ENCODE measurements at places on chromosomes 3 and 15.

- DNase-seq = no peak
Measured at GRCh38 chr3:152718810-152719209, 116.1 kb upstream of the P2RY1 start.

DNA sequence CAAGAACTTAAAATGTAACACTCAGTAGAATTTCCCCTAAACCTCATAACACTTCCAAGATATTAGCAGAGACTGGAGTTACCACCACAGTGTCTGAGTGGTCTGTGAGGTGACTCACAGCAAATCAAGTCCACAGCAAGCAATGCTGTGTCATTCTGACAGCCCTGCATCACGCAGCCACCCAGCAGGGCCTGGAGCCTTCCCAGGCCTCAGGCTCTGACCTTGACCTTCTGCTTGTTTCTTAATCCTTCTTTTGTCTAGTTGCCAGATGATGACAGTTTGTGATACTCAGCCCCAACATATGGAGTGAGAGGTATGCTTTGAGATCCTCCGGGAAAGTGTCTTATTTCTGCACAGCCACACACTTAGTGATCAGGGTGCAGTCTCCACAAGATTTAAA lies 82.5 kb downstream of the TOP2B start:
- no peak for DNase-seq

DNA sequence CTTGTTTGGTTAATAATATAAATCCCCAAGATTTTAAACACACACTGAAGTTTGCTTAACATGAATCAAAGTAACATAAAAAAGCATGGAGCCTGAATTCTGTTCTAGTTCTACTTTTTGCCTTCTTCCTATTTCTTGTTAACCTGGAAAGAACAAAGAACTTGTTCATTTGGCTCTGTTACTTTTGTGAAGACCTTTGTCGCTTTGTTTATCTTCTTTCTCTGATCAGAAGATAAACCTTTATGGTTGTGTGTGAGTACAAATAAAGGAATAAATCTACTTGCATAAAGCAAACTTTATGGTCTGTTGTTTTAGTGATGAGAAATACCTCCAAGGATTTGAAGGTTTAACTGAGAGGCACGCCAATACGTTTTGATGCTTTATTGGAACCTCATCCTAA lies 210.1 kb upstream of the SATB1 start:
- DNase-seq = no peak

GRCh38 chr15:91790836-91791235 lies 62.7 kb upstream of the SLCO3A1 start:
- peak; percentile 79 for DNase-seq

DNA sequence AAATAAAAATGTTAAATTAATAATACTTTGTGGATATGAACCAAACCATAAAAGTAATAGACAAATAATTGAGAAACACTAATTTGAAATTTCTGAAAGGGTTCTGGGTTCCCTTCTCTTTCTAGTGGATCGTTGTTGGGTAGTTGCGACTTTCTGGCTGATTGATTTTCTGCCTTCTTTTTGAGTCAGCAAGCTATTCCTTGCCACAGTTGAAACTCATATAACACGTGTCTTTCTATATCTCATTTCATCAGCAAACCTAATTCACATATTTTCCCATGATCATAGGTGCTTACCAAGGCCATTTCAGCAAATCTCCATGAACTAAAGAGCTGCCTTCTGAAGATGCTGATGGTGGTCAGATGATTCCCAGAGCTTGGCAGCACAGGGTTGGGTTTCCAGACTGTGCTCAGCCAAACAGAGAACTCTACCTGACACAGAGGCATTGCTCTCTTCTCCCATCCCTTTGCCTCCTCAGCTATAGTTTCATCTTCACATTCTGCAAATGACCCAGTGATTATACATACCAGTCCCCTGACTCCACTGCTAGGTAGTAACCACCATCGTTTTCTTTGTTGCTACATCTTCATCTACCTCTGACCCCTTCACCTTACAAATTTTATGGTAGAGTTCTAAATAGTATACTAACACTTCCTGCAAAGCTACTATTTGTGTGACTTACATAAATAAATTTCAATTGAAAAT lies 383.9 kb upstream of the DPH6 start:
- no peak for DNase-seq

DNA sequence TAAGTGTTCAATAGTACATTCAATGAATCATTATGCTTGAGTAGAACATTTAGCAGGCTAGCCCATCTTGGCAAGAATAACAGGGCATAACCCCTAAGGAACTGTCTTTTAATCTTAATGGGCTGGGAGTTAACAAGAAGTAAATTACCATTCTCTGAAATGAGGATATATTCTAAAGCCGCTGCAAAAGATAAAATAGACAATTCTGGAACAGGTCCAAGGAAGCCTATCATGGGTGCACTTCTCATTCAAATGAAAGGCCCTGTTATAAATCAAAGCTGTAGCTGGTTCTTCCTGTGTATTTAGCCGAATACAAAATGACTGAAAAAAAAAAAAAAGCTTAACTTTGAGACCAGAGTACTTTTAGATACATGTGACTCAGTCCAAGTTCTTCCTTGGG lies 15.6 kb downstream of the MTHFS start:
- DNase-seq = no peak

DNA sequence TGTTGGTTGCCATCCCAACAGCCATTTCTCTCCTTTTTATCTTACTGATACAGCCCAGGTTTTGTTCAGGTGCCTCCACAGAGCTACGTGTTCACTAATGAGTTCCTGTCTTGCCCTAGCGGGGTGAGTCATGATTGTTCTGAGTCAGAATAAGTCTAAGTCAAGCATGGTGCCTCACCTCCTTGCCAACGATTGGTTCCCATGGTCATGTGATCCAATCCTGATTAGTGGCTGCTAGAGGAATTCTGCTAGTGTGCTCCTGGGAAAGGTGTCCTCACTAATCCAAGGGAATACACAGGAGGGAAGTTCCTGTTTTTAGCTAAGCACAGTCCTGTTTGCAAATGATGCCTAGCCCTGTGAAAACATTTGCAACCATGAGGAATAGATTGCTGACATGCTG lies 99.8 kb downstream of the NSUN3 start:
- DNase-seq = peak; percentile 93

- no peak for DNase-seq
Measured at GRCh38 chr3:40915346-40915865, 283.9 kb upstream of the CTNNB1 start.

GRCh38 chr15:63911160-63911559 lies 77.4 kb upstream of the HERC1 start:
- no peak for DNase-seq

DNA sequence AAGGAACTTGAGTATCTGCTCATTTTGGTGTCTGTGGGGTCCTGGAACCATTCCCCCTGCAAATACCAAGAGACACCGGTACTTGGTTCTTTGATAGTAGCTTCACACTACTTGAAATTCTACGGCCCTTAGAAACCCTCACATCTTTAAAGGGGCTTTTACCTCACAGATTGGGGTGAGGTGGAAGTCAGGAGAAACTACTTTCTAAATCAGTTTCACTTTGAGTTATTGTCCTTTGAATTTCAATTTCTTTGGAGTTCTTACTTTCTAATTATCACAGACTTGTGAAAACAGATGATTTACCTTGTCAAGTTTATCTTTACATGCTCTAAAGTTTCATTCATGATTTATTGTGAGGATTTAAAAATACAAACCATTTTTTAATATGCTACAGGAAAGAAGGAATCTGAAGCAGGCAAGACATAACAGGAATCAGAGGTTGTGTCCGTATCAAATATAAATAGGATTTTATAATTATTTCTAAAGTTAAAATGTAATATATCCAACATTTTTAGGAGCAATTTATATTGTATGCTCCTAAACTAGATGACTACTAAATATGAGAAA lies 98.9 kb downstream of the NEDD4 start:
- no peak for DNase-seq

DNA sequence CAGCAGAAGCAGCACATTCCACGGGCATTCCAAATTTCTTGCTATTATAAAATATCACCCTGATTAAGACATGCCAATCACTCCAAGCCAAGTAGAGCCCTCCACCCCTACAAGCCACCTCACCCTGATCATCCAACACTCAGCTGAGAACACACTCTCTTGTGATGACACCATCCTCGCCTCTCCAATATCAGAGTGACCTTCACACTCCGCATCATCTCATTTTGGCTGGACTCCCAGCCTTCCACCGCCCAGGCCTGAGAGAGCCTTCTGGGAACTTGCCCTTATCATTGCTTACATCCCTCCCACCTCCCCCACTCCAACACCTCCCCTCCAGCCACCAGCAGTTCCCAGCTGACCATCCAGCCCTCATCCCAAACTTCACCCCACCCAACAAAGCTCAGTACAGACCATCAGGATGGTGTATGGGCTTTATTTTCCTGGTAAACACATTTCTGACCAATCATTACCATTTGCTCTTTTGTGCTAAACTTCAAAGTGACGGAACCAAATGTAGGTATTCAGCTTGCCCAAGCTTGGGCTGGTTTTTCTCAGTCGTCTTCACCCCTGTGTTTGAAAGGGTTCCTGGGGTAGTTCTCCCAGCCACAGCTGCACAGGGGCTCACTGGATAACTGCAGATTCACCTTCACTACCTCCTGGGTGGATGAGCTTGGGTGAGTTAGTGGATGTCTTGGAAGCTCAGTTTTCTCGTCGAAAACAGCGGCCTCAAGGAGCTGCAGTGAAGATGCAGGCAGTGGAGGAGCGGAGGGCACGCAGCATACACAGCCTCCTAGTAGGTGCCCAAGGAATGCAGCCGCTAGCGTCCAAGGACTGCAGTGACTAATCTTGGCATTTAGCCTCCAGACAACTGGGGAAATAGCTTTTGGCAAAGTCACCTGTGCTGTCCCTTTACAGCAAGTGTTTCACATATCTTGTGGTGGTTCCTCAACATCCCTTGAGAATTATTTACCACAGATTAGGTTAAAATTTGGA lies 115.1 kb downstream of the LIPC start:
- DNase-seq = no peak

- DNase-seq = no peak
Measured at GRCh38 chr3:123508178-123508577, 59.3 kb upstream of the ADCY5 start.

GRCh38 chr3:197297002-197297401 lies 1.4 kb downstream of the DLG1 start:
- DNase-seq = no peak

- DNase-seq = no peak
Measured at GRCh38 chr3:32814361-32814760, 3.4 kb upstream of the TRIM71 start.

- no peak for DNase-seq
Measured at GRCh38 chr15:68402432-68403160, 29.4 kb downstream of the ITGA11 start.

- no peak for DNase-seq
Measured at GRCh38 chr15:40595773-40596172, 1.7 kb downstream of the KNL1 start.

All from epithelial cell of prostate (primary cell).